ENCODE measurements at places on chromosomes 3 and 15.
A peak's percentile ranks its signal among the peaks of the same experiment; 100 is the strongest.

DNA sequence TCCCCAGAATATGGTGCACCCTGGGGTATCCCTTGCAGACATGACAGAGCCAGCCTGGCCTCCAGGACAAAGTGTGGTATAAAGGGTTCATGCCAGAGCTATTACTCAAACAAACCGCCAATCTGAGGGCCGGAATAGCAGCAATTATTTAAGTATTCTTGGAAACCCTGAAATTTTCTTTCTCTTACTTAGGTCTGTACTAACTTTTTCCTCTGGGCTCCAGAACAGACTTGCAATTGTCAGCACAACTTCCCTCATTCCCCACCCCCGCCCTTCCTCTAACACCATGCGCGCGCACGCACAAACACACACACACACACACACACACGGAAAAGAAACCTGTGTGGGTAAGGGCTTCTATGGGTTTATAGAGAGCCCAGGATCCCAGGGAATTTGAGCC, 56.3 kb downstream of the ISG20 start:
- no peak for DNase-seq

DNA sequence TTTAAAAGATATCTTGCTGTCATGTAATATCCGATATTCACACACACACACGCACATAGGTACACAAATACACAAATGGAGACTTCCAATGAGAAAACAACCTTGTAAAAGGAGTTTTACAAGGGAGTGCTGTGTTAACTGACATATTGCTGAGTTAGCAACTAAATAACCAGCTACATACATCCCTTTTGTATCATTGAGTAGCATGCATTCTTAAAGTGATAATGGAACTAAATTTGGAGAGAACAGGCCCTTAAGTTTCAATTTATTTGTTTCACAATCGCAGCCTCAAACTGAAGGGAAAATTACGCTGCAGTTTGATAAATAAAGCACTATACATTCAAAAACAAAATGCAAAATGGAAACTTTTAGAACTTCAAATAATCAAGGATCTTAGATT, 1046.0 kb upstream of the NR2F2 start:
- no peak for DNase-seq

- DNase-seq = no peak
Measured at GRCh38 chr15:98856532-98856907, 151.1 kb downstream of the PGPEP1L start.

DNA sequence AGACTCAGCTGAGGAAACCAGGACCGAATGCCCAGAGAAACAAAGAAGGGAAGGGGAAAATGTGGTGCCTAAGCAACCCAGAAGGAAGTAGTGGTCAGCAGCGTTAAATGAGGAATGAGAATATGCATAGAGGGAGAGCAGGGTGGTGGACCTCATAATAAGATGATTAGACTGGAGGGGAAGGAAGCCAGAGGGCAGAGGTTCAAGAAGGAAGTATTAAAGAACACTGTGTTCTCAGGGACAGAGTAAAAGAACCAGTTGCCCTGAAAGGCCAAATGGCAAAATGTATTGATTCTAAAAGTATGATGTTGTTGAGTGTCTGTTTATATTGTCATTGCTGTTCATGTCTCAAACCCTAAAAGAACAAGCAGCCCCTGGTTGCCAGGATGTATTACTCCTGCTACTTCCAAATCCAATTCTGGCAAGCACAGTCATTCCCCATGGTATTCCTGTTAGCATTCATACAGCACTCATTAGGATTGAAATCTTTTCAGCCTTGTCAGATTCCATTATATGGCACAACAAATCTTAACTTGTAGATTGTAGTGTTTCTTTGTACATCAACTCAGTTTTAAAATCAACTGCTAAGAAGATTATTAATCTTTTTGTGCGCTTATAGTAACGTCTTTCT, 23.4 kb downstream of the P2RY1 start:
- DNase-seq = peak; percentile 57

GRCh38 chr3:30435861-30436331, 170.5 kb upstream of the TGFBR2 start:
- DNase-seq = no peak

DNA sequence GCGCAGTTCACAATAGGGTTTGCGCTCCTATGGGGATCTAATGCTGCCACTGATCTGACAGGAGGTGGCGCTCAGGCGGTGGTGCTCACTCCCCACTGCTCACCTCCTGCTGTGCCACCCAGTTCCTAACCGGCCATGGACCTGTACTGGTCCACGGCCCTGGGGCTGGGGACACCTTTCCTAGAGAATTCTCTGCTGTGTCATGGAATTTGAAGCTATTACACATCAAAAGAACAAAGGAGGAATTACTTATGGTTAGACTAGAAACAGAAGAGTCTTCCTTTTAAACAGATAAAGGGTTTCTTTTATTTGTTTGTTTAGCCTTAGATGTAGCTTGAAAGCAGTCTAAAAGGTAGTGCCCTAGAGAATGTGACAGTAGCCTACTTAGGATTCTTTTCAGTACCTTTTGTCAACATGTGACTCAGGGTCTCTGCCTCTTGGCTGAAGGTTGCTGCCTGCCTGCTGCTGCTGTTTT, 50.3 kb downstream of the PAK2 start:
- DNase-seq = no peak
